ENCODE measurements at places on chromosomes 6 and 20.

- no peak for DNase-seq
Measured at GRCh38 chr6:167146977-167147376, 10.8 kb downstream of the GPR31 start.

GRCh38 chr6:38687043-38687353 is 15.9 kb downstream of the GLO1 start:
- no peak for DNase-seq

- DNase-seq: no peak
Measured at GRCh38 chr6:490251-491037, 98.9 kb downstream of the IRF4 start.

GRCh38 chr6:14545496-14545895 is 427.9 kb downstream of the CD83 start:
- DNase-seq: no peak

- no peak for DNase-seq
Measured at GRCh38 chr6:6910734-6911295, 196.9 kb upstream of the RREB1 start.

GRCh38 chr6:111478064-111478476 is 4.9 kb downstream of the REV3L start:
- no peak for DNase-seq

DNA sequence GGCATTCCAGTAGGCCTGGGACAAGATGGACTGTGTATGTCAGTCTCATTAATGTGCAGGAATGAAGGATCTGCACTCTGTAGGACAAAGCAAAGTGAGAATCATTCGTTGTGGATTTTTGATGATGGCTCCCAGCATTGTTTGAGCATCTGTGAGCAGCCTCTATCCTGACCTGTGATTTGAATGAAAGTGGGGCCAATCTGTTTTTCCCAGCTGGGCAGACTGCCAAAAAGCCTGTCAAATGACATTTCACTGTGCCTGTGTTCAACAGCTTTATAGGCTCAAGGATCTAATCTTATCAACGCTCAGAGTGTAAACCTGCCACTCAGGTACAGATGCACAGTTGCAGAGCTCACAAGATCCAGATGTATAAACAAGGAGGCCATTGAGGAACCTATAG is 86.7 kb upstream of the SYNDIG1 start:
- no peak for DNase-seq

DNA sequence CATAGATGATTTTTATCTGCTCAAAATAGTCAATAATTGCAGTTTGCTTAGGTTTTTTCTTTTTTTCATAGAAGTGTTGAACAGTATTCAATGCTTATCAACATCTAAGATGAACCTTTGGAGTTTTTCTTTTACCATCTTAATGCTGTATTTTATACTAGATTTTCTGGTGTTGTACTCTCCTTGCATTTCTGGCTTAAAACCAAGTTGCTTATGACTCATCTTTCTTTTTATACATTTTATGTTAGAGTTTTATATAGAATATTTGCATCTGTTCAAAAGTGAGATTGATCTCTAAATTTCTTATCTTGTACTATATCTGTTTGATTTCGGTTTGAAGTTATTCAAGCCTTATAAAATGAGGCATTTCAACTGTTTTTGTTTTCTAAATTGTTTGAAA is 232.5 kb downstream of the RFPL4B start:
- DNase-seq: no peak

GRCh38 chr20:35285806-35286076 is 1.2 kb upstream of the EIF6 start:
- no peak for DNase-seq

- DNase-seq: no peak
Measured at GRCh38 chr6:73823046-73823735, 127.2 kb downstream of the CD109 start.

DNA sequence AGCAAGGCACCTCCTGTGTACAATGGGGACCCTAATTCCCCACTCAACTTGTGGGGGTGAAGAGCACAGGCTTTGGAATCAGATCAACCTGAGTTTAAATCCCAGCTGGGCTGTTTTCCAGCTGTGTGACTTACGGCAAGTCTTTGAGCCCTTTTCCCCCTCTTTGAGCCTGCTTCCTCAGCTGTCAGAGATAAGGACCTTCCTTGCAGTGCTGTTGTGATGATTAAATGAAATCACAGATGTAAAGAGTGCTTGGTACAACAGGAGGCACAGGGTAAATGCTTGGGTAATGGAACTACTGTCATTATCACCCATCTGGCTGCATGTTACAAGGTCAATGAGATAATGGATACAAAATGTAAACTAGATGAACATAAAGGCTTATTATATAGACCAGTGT is 3.2 kb downstream of the SNX21 start:
- DNase-seq: no peak

DNA sequence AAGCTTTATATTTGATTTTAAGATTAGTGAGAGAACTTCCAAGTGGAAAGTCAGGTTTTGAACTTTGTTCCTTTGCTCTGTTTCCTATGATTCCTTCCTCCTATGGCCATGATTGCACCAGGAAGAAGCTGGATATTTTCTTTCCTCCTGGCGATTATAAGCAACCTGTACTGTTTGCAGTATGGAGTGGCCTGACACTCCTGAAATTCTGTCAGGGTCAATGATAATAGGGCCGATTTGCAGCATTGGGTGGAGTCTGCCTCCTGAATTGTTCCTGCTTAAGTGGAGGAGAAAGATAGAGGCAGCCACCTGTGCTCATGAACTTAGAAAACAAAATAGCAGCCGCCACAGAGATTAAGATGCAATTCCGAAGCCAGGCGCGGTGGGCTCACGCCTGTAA is 9.8 kb upstream of the FAM217A start:
- DNase-seq: no peak

DNA sequence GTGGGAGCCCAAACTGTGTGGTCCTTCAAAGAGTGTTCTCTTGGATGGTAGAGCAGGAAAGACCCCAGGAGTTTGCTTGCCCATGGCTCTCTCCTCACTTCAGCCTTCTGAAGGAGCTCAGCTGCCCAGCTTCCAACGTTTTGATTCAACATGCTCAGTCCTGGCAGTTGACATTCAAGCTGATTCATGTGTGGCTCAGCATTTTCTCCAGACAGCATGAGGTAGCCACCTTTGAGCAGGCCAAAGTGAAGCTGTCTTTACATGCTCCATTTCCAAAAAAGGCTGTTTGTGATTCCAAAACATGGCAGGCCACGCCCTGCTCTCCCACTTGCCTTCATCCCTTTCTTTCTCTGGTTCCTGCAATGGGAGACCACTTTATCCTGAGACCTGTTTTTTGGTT is 280.2 kb downstream of the TBC1D7 start:
- DNase-seq: no peak

- DNase-seq: no peak
Measured at GRCh38 chr6:81895511-81896185, 143.2 kb upstream of the TENT5A start.

GRCh38 chr20:57244627-57245214 is 21.7 kb downstream of the BMP7 start:
- no peak for DNase-seq

- no peak for DNase-seq
Measured at GRCh38 chr6:96086745-96087144, 71.0 kb downstream of the FUT9 start.

GRCh38 chr6:5996714-5997419 is 9.9 kb downstream of the NRN1 start:
- no peak for DNase-seq

DNA sequence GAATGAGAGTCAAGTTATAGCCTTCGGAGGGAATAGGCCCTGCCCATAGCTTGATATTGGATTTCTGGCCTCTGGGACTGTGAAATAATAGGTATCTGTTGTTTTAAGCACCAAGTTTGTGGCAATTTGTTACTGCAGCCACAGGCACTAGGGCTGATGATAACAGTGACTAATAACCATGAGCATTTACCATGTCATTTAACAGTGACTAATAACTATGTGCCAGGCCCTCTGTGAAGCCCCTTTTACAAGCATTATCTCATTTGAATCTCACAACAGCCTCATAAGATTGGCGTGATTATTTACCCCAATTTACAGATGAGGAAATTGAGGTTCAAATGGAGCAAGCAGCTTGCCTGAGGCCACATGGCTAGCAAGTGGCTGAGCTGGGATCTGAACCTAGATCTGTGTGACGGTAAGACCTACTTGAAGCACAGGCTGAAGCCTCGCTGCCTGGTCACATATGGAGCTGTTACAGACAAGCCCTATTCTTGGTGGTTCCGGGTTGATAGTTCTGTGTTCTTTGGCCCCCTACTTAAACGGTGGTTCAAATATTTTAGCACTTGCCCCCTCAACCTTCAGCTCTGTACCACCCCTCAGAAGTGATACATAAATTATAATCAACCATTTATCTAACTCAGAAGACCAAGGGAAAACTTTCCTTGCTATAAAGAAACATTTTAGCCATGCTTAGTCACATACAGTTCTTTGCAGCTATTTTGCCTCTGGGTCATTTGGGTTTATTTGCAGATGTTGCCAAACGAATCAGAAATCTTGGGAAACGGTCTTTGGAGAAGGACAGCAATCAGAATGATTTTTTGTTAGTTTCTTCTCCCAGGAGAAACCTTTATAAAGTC is 98.3 kb downstream of the ELOVL5 start:
- DNase-seq: no peak

GRCh38 chr6:74976701-74977100 is 229.2 kb downstream of the COL12A1 start:
- no peak for DNase-seq

- peak; percentile 36 for DNase-seq
Measured at GRCh38 chr20:51400051-51400926, 142.2 kb downstream of the NFATC2 start.

DNA sequence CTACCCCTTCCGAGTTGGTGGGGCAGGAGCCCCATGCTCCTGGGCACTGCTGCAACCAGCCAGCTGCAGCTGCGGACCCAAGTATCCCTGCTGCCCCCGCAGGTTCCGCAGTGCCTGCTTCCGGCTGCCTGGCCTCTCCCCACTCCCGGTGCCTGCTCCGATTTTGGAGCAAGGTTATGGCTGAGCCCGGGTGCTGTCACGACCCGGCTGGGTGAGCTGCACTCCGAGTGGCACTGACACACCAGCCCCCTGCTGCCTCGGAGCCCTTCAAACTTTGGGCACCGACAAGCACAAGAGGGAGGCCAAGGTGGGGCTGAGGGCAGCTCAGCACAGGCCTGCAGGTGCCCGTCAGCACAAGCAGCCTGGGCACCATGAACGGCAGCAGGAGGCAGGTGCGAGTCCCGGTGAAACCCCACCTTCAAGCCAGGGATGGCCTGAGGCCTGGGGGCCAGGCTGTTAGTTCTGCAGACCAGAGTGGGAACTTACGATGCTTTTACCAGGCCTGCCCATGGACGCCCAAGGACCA is 25.9 kb upstream of the HACE1 start:
- no peak for DNase-seq

DNA sequence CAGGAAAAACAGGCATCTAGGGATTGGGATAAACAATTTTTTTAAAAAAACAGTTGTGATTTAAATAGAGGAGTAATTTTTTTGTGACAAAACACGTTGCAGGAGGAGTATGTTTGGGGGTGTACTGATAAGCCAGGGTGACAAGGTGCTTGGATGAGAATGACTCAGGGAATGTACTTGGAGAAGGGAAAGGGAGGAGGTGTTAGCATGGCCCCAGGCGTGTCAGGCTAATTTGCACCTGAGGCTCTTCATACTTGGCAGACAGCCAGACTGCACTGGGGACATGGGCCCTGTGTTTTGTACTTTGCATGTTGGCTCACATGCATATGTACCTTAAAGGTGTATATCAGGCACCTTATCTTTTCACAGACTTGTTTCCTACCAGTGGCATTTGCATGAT is 22.8 kb downstream of the PANK2 start:
- DNase-seq: no peak

GRCh38 chr6:41578217-41579087 is 32.3 kb downstream of the FOXP4 start:
- no peak for DNase-seq

DNA sequence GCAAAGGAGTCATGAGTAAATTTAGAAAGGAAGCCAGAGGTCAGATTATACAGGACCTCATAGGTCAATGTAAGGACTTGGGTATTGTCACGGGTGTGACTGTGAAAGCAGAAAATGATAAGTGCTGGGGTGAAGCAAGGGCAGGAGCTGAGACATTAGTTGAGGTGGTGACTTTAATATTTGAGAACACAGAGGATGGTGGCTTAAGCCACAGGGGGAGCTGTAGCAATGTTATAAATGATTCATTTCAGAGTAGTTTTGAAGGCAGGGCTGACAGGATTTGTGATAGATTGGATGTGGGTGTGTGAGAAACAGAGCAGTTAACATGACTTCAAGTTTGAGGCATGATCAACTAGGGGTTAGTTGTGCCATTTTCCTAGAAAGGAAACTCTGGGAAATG is 659.9 kb downstream of the EPM2A start:
- no peak for DNase-seq

- DNase-seq: no peak
Measured at GRCh38 chr6:109008537-109009235, 86.0 kb downstream of the SESN1 start.

DNA sequence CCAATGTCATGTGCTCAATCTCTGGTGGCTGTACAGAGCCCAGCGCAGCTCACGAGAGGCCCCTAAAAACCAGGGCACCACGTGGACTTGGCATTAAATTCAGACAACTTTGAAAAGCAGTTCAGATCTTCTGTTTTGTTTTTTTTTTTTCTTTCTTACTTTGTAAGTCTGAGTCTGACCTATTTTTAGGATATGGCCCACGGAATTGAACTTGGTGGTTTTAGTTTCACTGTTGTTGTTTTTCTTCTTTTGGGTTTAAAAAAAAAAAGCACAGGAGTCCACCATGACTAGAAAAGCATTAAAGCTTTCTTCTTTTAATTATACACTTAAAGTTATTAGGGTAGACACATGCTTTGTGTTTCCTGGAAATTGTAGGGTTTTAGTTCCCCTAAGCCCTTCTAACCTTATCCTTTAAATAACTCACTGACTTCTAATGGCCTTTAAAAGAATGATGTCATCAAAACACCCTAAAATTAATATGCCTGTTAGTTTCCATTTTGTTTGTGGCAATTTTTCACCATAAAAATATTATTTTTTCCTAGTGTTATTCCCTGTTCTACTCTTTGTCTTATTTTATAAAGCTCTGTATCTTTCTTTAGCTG is 48.5 kb upstream of the CCN2 start:
- DNase-seq: no peak

- DNase-seq: no peak
Measured at GRCh38 chr20:48844996-48845395, 17.2 kb upstream of the PREX1 start.

- no peak for DNase-seq
Measured at GRCh38 chr6:31096656-31097055, 15.7 kb downstream of the C6orf15 start.

DNA sequence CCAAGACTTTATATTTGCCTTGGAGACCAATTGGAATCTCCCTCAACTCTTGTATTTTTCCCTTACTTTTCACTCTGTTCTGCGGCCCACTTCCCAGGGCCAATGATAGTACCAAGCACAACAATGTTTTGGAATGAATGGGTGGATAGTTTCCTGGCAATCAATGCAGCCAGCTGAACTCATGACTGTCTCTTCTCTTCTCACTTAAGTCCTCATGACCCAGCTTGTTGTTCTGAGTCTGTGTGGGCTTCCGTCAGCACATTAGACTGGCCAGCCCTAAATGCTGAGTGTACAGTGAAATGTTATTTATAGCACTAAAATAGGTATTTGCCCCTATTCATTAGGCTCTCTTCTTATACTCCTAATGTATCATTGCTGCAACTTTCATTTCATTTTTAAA is 5.6 kb upstream of the MBOAT1 start:
- DNase-seq: no peak

All from stimulated activated CD8-positive, alpha-beta memory T cell treated with anti-CD3 and anti-CD28 coated beads, Interleukin-2, amount 100 ng/mL, for 1 hour (primary cell).